ENCODE measurements at places on chromosomes 6 and 20.

DNA sequence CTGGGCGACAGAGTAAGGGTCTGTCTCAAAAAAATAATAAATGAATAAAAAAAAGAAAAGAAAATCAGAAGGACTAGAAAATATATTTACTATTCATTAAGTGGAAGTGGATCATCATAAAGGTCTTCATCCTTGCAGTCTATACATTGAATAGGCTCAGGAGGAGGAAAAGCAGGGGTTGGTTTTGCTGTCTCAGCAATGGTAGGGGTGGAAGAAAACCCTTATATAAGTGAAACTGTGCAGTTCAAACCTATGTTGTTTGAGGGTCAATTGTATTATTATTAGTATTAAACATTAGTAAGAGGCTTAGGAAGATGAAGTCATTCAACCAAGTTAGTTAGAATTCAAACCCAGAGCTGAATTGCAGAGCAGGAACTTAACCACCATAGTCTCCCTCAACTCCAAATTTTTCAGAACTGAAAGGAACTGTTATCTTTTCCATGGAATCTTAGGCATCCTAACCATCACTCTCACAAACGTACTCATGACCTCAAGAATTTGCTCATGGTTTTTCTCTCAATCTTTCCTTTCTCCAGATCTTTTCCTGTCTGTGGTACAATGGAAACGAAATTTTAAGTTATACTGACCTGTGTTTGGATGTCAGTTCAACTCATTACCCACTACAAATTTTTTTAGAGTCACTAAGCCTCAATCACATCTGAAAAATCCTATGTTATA, 7.7 kb upstream of the SMIM13 start:
- DNase-seq: no peak

- DNase-seq: no peak
Measured at GRCh38 chr6:113112086-113112485, 745.1 kb upstream of the MARCKS start.

DNA sequence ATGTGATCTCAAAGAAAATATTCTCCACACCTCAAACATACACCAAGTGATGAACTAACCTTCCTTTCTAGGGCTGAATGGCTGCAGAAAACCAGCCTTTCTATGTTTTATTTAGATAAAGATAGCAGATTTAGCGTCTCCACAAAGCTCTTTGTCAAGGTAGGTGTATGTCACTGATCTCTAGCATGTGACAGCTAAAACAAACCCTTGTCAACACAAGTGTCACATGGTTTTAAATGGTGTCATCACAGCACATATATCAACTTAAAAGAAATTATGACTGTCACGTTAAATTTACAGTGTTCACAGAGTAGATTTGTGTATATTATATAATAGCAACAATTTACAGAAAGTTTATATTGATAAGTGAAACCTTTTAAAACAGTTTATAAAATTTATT, 58.3 kb downstream of the TENT5A start:
- no peak for DNase-seq

DNA sequence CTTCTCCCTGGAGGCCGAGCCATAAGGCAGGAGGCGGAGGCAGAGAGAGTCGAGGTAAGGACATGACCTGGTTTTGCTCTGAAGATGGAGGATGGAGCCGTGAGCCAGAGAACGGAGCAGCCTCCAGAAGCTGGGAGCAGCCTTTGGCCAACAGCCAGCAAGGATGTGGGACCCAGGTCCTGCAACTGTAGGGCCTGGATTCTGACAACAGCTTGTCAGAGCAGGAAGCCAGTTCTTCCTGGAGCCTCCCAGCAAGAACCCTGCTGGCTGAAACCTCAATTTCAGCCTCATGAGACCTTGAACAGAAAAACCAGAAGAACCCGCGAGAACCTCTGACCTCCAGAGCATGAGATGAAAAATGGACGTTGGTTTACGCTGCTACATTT, 13.4 kb upstream of the MRGBP start:
- DNase-seq: no peak

DNA sequence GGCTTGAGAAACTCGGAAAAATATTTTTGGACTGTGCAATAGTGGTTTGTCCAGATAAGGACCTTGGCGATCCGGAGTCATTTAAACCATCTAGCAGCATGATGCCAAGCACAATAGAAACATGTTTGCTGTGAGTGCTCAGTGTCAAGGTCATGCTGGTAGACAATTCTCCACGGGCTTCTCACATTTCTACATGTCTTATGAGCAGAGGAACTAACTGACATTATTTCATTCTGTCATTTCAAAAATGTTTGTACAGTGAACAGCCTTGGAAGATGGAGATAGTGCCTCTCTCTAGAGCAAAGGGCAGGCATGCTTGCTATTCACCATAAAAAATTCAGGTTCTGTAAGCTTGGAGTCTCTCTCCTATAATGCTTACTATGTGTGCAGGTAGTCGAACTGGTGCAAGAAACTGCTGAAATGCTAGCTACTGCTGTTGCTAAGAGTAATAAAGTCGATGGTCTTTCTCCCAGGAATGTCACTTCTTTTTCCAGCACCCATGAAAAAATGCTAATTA, 25.4 kb upstream of the CCN2 start:
- no peak for DNase-seq

DNA sequence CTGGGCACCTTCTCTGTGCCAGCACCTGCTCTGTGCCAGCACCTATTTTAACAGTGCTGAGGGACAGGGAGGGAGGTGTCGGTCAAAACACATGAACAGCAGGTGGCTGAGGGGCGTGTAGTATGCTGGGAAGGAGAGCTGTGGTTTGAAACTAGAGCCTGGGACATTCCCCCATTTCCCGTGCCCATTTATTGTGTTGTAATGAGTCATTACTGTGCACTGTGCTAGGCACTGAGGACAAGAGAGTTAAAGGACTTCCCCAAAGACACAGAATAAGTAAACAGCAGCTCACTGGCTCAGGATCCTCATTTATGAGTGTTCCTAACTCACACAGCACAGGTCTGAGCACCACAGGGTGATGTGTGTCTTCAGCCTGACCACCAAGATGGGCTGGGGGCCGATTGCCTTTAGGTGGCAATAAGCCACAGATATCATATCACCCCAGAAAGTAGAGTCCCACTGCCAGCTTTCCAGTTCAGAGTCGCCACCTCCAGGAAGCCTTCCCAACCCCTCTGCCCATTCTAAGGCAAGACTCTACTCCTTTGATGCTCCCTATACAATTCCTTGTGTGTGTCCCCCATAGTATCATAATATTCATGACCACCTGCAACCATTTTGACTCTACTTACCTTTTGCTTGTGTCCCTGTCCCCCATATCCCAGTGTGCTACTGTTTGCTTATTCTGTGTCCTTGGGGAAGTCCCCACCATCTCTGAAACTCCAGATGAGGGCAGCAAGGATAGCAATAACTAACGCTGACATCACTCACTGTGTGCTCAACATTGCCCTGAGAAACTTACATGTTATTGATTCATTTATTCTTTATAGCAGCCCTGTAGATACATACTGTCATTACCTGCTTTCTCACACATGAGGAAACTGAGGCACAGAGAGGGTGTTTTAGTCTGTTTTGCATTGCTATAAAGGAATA, 87.3 kb downstream of the TOX2 start:
- DNase-seq: no peak

GRCh38 chr6:32970413-32971241, 2.2 kb downstream of the BRD2 start:
- DNase-seq: peak; percentile 84

- no peak for DNase-seq
Measured at GRCh38 chr6:107531868-107532267, 42.0 kb downstream of the SOBP start.

GRCh38 chr6:26450240-26450639, 7.5 kb upstream of the BTN2A1 start:
- no peak for DNase-seq

GRCh38 chr6:163405412-163406309, 8.9 kb upstream of the QKI start:
- DNase-seq: peak; percentile 59

GRCh38 chr6:66605971-66606370, 898.9 kb upstream of the EYS start:
- no peak for DNase-seq

DNA sequence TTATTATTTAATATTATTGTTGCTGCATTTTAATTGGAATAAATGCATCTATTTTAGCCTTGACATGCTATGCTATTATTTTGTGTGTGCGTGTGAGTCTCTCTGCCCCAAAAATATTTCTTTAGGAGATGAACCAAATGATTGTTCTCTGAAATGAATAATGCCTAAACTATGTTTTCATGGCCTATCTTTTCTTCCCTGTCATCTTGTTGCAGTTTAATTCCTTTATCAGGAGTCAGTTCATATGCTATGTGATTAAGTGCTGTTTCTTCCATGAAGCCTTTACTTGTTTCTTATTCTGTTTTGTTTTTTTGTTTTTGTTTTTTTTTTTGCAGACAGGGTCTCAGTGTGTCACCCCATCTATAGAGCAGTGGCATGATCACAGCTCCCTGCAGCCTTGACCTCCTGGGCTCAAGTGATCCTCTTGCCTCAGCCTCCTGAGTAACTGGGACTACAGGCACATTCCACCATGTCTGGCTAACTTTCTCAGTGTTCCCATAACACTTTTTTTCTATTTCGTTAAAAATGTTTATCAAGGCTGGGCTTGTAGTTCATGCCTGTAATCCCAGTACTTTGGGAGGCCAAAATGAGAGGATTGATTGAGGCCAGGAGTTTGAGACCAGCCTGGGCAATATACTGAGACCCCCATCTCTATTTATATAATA, 25.7 kb downstream of the TPX2 start:
- DNase-seq: no peak

DNA sequence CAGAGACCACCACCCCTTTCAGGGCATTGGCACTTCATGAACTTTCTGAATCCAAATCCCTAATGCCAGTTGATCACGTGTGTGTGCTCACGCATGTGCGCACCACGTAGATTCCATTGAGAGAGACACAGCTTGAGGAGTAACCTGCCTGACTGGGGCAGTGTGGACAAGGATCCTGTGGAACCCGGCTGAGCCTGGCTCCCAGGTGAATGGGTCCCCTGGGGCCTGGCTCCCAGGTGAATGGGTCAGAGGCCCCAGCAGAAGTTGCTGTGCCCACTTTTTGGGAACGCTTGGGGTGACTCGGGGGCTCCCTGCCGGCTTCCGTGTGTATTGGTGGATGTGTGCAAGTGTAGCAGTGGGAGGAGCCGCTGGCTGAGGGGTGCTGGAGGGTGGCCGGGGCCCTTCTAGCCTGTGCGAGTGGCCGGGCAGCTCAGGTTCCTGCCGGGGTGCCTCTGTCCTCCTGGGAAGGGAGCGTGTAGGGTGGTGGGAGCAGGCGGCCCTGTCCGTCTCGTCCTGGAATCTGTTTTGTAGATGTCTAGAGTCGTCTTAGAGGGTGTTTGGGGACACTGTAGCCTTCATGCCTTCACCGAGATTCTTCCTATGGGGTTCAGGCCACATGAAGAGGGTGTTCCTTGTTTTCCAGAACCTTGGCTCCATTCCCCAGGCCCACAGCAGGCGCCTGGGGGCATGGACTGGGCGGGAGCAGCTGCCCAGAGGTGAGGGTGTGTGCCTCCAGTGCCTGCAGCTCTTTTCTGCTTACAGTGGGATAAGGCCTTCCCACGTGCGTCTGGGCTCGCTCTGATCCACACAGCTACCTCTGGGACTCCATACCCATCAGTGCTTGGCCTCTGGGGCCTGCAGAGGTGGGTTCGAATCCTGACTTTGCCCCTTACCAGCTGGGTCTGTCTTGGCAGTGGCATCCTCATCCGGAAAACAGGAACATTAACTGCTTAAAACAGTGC, 3.2 kb downstream of the RBM38 start:
- DNase-seq: peak; percentile 16

GRCh38 chr20:50221501-50222308, 31.1 kb downstream of the CEBPB start:
- peak; percentile 72 for DNase-seq

GRCh38 chr6:42378536-42378935, 73.2 kb downstream of the TRERF1 start:
- no peak for DNase-seq

DNA sequence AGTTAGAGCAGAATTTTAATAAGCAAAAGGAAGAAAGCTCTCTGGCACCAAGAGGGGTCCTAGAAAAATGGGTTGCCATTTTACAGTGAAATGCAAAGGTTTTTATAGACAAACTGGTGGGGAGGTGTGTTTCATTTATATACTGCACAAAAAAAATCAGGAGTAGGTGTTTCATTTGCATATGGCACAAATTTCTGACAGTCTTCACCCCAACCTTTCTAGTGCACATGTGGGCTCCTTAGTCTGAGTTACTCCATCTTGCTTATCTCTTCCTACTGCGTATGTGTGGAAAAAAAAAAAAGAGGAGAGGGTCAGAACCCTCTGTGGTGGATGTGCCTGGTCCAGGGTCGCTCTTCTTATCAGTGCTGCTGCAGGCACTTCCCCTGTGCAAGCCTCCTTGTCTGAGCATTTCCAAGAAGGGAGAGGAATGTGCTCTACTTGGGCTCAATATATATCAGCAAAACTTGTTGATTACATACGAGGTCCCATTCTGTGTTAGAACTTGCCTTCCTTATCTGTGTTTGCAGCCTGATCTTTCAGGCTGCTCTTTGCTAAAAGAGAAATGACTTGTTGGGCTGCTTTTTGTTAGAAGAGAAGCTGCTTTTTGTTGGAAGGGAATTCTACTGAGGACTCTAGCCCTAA, 59.0 kb upstream of the MRAP2 start:
- no peak for DNase-seq

GRCh38 chr6:20846602-20847028, 312.4 kb downstream of the CDKAL1 start:
- no peak for DNase-seq

DNA sequence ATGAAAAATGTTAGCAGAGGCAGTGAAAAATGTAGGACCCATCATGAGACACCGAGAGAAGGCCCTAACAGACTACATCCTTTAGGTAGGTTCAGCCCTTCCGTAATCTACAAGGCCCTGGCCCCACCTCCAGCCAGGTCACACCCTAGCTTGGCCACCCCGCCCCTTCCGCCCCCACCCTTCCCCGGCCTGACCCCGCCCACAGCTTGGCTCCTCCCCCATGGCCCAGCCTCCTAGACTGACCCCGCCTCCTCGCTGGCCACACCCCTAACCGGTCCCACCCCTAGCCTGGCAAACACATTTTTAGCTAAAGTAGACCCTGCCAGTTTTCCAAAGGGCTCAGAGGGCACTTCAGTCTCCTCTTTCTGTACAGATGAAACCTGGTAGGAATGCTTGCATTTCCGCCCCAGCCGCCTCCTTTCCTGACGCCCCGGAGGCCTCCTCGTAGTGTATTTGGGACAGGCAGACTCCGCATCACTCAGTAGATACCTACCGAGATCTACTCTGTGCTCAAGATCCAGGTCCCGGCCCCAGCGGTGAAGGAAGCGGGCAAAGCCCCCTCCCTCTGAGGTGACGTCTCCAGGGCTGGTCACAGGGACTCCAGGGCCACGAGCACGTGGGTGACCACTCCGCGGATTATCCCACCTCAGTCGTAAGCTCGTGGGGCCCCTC, 443.5 kb downstream of the PREX1 start:
- DNase-seq: no peak

DNA sequence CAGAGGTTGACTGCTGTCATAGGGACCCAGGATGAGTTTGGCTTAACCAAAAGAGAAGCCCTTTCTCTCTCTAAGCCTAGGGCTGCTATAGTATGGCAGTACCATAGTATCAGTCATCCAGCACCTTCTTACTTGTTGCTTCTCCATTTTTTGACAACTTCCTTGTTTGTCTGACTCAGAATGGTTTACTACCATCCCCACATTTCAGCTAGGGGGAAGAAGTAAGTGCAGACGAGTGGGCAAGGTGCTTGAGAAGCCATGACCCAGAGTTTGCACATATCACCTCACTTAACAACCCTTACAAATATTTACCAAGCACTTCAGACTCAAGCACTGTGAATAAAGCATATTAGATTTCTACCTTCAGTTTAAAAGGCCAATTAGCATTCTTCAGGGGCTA, 289.9 kb upstream of the TSHZ2 start:
- DNase-seq: no peak

Data from CD4-positive, alpha-beta T cell treated with Interleukin-15 for 1 hour (primary cell).